ENCODE measurements at places on chromosomes 4 and X. TPM values are rescaled to one million over a fixed set of nuclear protein-coding genes. Genes with fewer than 3 reads are reported as not detected.

The DMD gene
- polyA plus RNA-seq = 12.5 TPM

DNA sequence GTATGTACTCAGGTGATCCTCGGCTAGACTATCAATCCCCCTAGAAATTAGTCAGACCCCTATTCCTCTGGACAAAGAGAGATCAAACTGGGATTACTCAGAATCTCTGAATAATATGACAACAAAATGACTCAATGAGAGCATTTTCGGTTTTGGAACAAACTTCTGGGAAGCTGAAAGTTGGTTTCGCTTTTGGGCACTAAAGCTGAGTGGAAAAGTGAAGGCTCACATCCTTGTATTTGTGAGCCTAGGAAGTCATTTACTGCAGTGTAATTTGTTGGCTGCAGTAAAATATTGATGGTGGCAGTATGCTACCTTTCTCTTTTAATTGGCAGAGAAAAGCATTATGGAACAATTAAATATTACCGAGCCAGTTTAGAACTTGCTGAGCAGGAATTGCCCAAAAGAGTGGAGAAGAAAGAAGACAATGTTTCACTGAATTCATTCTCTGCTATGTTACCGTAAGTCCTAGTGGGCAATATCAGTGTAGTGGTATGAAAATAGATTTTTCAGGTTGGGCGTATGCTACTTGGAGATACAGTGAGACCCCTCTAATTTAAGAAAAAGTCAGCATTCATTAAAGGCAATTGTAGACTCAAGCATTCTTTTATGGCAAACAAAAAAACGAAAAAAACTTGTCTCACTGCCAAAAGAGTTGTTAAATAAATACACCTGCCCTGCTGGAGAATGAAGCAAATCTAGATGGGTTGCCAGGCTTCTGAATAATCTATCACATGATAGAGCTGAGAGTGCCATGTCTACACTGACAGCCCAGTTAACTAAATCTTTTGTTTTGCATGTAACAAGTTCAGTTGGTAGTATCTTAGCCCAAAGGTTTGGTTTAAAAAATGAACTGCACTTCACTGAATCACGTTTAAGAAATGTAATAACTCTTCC is 69.6 kb downstream of the AGTR2 start:
- DNase-seq = no peak

DNA sequence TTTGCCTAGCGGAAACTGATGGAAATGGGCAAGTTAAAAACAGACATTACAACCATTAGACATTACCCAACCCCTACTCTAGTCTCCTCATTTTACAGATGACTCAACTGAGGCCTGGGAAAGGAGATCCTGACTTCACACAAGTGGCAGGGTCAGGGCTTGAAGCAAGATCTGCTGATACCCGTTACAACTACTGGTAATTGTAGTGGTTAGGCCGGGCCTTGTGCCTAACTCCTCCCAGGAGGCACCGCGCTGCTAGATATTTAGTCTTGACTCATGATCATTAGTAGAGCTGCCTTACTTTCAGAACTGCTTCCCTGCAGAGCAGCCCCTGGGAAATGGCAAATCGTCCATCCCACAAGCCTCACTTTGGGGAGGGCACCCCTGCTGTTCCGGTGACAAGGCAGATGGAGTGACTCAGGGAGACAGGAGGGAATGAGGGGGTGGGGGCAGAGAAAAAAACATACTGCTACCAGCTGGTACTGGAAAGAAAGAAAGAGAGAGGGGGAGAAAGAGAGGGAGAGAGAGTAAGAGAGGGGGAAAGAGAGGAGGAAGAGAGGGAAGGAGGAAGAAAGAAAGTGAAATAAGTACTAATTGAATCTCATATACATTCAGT is 12.2 kb downstream of the ARHGEF6 start:
- DNase-seq = peak; percentile 61

DNA sequence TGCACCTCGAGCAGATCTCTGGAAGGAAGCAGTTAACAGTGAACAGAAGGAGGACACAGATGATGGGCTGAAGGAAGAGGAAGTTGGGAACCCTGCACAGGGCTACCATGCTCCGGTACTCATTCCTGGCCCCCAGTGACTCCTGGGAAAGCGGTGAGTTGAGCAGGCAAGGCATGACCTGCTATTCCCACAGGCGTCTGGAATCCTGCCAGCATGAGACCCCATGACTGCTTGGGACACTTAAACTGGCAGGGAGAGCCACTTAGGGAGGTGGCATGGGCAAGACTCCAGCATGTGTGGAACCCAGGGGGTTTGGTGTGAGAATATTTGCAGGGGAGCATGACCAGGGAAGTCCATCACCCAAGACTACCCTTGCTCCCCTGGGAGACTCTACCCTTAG is 1056.4 kb upstream of the POU3F4 start:
- DNase-seq = no peak

The C4orf36 gene
- polyA plus RNA-seq = 3.0 TPM

GRCh38 chr4:7564242-7564641 is 129.5 kb upstream of the PSAPL1 start:
- DNase-seq = no peak

The FGB gene
- polyA plus RNA-seq = not detected

- DNase-seq = no peak
These were observed 53.6 kb upstream of the SETD7 start for GRCh38 chr4:139609647-139610046.

DNA sequence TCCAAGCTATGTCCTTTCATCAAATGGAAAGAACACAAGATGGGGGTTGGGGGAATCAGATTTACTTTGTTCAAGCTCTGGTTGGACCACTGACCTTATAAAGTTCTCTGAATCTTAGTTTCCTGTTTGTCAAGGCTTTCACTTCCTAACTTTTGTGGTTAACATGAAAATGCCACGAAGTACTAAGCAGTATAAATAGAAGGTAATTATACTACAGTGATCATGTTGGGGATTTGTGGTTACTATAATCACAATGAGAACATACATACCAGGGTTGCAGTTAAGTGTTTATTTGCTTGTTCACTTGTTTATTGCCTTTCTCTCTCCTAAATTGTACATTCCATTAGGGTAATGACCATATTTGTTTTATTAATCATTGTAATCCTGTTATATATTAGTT is 53.2 kb downstream of the SPRY1 start:
- DNase-seq = peak; percentile 43

The CFAP99 gene
- not detected for polyA plus RNA-seq

DNA sequence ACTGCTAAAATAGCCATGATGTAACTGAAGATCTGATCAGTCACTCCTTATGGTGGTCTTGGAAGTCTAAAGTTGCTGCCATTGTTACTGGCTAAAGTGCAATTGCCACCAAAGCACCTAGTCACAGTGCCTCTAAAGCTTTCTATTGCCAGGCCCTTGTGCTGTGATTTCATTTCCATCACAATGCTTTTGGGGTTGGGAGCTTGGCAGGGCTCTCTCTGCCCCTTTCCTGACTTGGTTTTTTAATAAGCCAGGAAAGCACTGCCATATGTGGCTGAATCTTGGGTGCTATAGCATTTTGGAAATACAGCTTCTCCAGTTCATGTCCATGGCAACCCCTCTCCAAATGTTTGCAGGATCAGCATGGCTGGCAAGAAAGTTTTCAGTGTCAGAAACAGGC is 1712.4 kb upstream of the TENM3 start:
- DNase-seq = no peak

GRCh38 chrX:113892401-113892800 is 691.5 kb upstream of the HTR2C start:
- DNase-seq = no peak

DNA sequence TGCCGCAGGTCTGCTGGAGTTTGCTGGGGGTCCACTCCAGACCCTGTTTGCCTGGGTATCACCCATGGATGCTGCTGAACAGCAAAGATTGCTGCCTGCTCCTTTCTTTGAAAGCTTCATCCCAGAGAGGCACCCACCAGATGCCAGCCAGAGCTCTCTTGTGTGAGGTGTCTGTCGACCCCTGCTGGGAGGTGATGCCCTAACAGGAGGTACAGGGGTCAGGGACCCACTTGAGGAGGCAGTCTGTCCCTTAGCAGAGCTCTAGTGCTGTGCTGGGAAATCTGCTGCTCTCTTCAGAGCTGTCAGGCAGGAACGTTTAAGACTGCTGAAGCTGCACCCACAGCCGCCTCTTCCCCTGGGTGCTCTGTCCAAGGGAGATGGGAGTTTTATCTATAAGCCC is 162.7 kb downstream of the NAF1 start:
- DNase-seq = no peak

The TSPAN7 gene
- not detected for polyA plus RNA-seq

Data from BJ (cell line).